IPS-NIHi11 (cell line): ENCODE measurements at places on chromosomes 16 and 17.

DNA sequence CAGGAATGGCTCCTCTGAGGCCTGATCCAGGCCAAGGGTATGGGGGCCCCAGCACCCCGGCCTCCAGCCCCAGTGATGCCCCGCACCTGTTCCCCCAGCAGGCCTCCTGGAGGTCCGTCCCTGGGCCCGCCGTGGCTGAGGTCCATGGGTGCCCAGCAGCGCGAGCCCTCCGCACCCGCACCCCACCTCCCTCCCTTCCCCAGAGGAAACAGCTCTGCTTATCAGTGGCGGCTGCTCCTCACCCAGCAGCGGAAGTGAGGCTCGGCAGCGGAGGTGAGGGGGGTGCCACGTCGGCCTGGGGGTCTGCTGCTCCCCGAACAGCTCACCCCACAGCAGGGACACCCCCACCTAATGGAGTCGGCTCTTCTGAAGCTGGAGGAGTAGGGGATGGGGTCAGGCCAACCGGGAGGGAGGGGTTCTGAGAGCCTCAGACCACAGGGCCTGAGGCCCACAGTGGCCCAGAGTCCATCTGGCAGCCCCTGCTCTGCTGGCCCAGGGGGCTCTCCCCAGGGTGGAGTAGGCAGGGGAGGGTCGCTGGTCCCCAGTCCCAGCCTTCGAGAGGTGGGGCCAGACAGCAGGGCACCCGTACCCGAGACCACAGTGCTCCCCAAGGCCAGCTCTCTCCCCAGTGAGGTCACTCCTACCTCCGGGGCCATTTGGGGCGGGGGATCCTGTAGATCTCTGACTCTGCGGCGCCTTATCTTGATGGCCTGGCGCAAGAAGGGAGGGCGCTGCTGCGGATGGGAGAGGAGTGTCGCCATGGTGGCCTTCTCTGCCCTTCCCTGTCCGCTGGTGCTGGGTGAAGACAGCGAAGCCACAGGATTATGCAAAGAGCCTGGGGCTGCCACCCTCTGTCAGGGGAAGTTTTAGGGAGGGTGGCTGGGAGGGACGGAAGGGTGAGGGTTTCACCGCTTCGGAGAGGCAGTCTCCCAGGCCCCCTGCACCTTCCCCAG, at the start of gene UNC13D:
TSS of gene UNC13D (minus strand) at position 828 of the 953 bp plus-strand sequence. CDS start at position 761, 67 bp downstream.
- peak; percentile 6 for DNase-seq

DNA sequence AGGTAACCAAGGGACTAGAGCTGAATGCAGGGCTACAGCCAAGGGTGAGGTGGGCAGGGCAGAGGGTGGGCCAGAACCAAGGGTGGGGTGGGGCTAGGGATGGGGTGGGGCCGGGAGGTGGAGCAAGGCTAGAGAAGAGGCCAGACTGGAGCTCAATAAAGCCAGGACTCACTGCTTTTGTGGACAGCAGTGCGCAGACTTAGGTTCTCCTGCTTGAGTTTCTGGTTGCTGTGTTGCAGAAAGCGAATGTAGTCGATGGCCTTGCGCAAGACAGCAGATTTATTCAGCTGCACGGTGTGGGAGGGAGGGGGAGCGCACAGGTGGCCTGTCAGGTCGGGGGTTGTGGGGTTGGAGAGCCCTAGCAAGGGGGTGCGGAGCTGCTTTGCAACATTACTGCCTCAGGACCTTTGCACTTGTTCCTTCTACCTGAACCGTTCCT, 18.7 kb downstream of the SREBF1 start:
- peak; percentile 79 for DNase-seq

- DNase-seq = no peak
Observed at GRCh38 chr17:8798176-8798845, 854 bp downstream of the MFSD6L start.

- DNase-seq = no peak
Observed at GRCh38 chr17:82822281-82822680, 17.5 kb downstream of the ZNF750 start.

GRCh38 chr16:1132431-1132830, 20.5 kb upstream of the CACNA1H start:
- DNase-seq = no peak

- DNase-seq = peak; percentile 64
Observed at GRCh38 chr17:57707892-57708291, 37.2 kb downstream of the CCDC182 start.
